ENCODE measurements at places on chromosomes 4 and X.

DNA sequence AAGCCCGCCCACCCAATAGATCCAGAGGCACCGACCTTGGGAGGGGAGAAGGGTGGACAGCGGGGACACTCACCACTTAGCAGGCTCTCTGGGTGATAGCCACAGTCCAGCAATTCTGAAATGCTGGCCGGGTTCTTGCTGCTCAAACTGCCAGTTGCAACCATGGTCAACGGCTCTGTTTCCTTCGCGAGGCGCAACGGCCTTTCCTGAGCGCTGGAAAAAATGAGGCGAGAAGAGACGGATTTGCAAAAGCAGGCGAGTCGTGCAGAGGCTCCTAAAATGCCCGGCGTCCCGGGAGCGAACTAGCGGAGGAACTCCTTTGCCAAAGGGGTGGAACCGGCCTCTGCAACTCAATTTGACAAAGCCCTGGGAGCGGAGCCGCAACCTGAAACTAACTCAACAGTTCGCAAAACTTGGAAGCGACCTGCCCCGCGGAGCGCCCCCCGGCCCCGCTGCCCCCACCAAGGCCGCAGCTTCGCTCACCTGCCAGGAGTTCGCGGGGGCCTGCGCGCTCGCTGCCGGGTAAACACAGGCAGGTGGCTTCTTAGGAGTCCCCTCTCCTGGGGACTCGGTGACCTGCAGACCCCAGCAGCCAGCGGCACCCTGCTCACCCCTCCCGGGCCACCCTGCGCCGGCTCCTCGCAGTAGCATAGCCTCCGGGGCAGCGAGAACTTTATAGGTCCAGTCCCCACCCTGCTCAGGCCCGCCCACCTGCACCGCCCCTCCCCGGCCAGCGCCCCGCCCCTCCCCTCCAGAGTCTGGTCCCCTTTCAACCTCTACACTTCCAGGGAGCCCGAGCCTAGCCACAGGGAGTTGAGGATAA, at the start of gene DDIT4L:
Gene DDIT4L, minus strand, starts transcription at position 649 of the 823 bp plus-strand sequence. Its CDS starts 485 bp downstream, at position 164.
- DNase-seq = peak; percentile 69

GRCh38 chr4:8494983-8495548, 54.5 kb downstream of the TRMT44 start:
- DNase-seq = no peak

DNA sequence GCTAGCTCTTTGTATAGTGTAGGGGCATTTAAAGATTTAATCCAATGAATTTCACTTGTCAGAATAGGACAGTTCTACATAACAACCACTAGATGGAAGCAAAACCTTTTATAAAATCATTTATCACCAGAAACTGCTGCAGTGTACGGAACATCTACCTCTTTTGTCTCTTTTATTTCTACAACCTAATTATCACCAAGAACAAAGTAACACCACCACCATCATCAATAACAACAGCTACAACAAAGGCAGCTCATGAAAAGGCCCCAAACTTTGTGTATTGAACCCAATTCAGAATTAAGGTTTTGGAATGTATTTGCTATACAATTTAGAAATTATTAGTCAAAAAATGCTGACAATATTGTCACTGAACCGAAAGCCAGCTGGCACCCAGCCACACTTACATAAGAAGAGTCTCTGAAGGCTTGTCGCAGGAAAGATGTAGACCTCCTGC, 260.9 kb upstream of the RPS6KA3 start:
- DNase-seq = no peak

DNA sequence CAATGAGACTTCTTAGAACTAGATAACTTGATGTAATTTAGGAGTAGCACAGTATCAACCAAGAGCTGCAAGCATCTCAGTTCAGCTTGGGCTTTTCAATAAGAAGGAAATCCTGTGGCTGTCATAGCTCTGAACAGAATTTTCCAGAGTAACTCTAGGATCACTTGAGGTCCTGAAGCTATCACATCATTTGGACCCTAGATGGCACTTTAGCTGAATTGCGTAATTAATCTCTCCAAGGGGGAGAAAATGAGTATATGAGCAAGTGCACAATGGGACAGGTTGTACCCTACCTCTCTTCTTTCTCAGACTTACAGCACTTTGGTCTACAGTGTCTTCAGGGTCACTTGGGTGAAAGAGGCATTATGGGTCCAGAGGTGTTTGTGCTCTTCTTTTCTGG, 45.2 kb downstream of the SLC4A4 start:
- DNase-seq = no peak

DNA sequence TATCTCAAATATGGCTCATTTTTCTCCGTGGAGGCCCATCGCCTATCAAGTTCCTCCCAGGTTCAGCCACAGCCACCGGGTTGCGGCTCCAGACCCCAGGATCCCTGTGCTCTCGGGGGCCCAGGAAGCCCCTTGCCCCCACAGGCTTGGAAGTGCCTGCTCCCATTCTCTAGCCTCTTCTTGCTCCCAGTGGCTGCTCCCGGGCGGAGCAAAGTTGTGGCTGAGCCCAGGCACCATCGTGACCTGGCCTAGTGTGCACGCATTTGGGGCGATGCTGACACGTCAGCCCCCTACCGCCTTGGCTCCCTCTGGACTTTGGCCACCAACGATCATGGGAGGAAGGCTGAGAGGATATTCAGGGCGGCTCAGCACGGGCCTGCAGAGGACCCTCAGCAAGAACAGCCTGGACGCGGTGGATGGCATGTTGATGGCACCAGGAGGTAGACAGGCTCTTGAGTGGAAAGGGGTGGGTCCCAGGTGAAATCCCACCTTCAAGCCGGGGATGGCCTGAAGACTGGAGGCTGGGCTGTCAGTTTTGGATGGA, 419.4 kb upstream of the AGA start:
- DNase-seq = no peak

DNA sequence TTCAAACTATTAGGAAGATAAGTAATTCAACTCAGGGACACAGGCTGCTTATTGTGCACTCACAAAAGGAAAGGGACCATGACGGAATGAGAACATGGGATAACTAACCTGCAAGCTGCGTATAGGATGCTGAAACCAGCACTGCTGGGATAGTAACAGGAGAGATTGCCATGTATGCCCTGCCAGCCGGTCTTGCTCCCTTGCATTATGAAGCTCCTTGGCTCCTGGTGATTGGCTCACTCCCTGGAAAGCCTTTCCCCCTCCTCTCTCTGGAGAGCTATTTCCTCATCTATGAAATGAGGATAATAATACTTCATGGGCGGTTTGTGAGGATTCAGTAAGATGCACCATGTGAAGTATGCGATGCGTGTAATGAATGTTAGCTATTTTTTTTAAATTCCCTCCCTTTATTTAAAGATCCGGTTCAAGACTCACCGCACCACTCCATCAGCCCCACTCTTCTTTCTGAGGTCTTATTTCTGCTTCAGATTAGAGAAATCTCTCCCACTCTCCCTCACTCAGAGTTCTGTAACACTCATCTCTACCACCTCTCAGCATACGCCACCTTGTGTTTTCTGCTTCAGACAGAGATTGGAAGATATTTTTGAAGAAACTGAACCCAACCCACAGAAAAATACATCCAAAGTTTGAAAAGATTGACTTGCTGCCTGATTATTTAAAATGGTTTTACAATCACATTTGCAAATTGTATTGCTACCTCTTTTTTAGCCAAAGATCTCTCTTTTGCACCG, 18.4 kb downstream of the MSMO1 start:
- DNase-seq = no peak

GRCh38 chr4:145938618-145939440, at the start of gene ZNF827:
TSS of gene ZNF827 (minus strand) at chr4:145938823. CDS start at chr4:145938407, 416 bp downstream.
- peak; percentile 94 for DNase-seq

- peak; percentile 57 for DNase-seq
Measured at GRCh38 chrX:64580035-64580434, 184.8 kb upstream of the MTMR8 start.

GRCh38 chrX:153772316-153773217, 8.3 kb upstream of the SRPK3 start:
- DNase-seq = no peak

DNA sequence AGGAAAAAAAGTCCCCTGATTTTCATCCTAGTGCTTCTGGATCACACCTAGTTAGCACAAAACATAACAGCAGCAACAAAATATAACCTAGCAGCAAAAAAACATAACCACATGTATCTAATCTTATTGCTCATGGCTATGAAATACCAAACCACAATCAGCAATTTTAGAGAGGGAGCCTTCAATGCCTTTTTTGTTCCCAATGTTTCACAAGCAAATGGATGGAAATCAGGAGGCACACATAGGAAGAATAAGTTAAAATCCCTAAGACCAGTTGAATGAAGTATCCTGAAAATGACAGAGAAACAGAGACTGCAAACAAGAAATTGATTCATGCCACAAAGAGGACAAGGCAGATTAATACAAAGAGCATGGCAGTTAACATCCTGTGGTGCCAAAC, 361.6 kb downstream of the GPM6A start:
- no peak for DNase-seq

GRCh38 chrX:153245288-153245731, 66.2 kb downstream of the MAGEA1 start:
- peak; percentile 74 for DNase-seq

- peak; percentile 83 for DNase-seq
Measured at GRCh38 chr4:139214039-139214534, 37.1 kb upstream of the ELF2 start.

DNA sequence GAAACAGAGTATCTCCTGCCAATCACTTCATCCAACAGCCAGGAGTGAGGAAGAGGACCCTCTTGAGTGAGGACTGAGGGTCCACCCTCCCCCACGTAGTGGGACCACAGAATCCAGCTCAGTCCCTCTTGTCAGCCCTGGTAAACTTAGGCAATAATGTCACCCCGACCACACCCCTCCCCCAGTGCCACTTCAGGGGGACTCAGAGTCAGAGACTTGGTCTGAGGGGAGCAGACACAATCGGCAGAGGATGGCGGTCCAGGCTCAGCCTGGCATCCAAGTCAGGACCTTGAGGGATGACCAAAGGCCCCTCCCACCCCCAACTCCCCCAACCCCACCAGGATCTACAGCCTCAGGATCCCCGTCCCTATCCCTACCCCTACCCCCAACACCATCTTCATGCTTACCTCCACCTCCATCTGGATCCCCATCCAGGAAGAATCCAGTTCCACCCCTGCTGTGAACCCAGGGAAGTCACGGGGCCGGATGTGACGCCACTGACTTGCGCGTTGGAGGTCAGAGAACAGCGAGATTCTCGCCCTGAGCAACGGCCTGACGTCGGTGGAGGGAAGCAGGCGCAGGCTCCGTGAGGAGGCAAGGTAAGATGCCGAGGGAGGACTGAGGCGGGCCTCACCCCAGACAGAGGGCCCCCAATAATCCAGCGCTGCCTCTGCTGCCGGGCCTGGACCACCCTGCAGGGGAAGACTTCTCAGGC, at the start of the genes CSAG1 and MAGEA12:
Gene CSAG1, minus strand, starts transcription at position 461 of the 715 bp plus-strand sequence. CDS start 1,261 bp downstream, outside the sequence.
Gene MAGEA12, plus strand, starts transcription at position 497 of the 715 bp plus-strand sequence. CDS start 2,405 bp downstream, outside the sequence.
- DNase-seq = no peak

DNA sequence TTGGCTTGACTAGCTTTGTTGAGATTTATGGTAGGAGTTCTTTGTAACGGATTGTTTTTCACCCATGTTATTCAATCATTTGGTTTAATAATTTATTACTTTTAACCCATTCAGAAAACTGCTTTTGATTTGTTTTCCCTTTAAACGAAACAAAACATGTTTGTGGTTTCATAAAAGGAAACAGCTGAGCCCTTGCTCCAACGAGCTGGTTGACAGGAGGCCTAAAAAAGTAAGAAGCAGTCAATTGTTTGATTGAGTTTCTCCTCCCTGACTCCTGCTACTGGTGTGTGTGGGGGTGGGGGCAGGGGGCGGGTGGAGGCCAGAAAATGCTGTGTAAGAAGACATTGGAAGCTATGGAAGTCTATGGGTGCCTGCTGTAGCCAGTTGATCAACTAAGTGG, 102.8 kb downstream of the CHRDL1 start:
- DNase-seq = no peak

- no peak for DNase-seq
Measured at GRCh38 chr4:2135083-2135482, 76.0 kb downstream of the NAT8L start.

- DNase-seq = no peak
Measured at GRCh38 chr4:13327991-13328390, 156.1 kb downstream of the RAB28 start.

GRCh38 chrX:20285511-20285910, 18.8 kb upstream of the RPS6KA3 start:
- DNase-seq = no peak

DNA sequence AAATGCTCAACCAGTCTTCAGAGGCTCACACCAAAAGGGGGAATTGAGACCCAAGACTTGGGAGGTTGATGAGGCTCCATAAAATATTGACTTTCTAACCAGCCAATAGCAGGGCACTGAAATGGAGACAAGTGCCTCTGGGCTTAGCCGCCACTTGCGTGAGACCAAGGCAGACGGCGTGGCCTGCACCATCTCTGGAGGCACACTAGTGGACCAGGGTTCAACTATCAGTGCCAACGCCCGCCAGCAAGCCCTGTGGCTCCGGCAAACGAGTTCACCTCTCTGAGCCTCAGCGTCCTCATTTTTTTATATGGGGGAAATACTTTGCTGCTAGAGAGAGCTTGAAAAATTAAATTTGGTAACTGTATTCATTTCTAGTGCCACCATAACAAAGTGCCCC, 50.3 kb downstream of the PPP2R2C start:
- DNase-seq = no peak

DNA sequence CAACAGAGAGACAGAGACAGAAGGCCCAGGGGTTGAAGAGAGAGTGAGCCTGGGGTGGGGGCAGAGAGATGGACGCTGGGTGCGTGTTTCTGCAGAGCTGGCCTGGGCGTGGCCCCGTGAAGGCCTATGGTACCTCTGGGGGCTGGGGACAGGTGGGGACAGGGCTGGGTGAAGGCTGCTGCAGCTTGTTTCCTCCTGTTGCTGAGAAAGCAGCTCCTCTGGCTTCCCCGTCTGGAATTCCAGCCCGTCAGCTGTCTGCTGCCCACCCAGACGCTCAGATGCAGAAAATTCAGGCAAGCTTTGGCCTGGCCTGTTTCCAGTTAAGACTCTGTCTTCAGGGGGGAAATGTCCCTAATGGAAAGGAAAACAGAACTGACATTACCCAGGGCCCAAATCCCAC, 76.8 kb upstream of the PSAPL1 start:
- no peak for DNase-seq

- DNase-seq = peak; percentile 3
Measured at GRCh38 chr4:38785901-38786402, 3.2 kb upstream of the TLR10 start.

GRCh38 chr4:169064296-169064695, 54.2 kb upstream of the CBR4 start:
- DNase-seq = no peak

DNA sequence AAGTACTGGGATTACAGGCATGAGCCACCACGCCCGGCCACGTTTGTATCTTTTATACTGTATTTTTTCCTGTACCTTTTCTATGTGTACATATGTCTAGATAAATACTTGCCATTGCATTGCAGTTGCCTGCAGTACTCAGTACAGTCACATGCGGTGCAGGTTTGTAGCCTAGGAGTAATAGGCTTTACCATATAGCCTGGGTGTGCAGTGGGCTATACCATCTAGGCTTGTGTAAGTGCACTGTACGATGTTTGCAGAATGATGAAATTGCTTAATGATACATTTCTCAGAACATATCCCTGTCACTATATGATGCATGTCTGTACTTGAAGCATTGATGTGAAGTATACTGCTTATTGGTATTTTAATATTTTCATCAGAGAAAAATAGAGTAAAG, 115.4 kb upstream of the PUDP start:
- DNase-seq = no peak

Measured in mesendoderm (in vitro differentiated cells).